ENCODE measurements at places on chromosomes 1 and 21. TPM values are rescaled to one million over a fixed set of nuclear protein-coding genes. Genes with fewer than 3 reads are reported as not detected.

Gene FAM78B
- total RNA-seq: 0.21 TPM

Gene TMEM82
- not detected for total RNA-seq

Gene VANGL2
- 6.6 TPM for total RNA-seq

Gene PHLDA3
- 233 TPM for total RNA-seq

Gene SH2D1B
- total RNA-seq: 0.21 TPM

Gene PLK3
- total RNA-seq: 30.6 TPM

Gene FNDC10
- 2.4 TPM for total RNA-seq
